ENCODE measurements at places on chromosomes 12 and 14.

DNA sequence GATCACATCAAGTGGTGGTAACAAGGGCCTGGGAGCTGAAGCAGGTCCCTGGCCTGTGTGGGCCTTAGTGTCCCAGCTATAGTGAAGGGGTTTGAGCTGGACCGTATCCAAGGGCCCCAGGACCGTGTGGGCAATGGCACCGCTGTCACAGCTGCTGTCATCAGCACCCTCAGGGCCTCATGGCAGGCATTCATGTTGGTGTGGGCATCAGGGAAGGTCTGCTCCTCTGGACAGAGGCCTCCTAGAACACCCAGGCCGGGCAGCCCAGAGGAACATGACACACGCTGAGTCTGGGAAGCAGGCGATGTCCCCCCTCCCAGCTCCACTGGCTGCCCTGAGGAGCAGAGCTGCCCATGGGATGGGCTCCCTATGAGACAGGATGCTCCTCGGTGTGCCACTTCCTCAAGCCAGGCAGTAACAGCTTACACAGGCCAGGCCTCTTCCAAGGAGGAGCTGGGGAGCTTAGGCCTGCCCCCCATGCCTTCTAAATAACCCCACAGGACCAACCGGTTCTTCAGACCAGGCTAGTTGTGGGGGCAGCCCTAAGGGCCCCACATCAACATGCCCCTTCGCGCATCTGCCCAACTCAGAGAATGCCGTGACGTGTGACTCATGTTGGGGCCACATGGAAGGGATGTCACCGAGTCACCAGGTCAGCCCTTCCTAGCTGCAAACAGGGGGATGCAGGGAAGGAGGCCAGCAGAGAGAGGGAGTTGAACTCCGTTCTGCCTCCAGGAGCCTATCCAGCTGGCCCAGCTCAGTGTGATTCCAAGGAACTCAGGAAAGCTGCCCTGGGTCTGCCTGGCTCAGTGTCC, 80.4 kb downstream of the PITPNM2 start:
- no peak for DNase-seq

GRCh38 chr12:48413388-48413787, 59.0 kb upstream of the ANP32D start:
- DNase-seq, result no peak

- no peak for DNase-seq
These were observed 192.7 kb downstream of the BTG1 start for GRCh38 chr12:91952916-91953315.

DNA sequence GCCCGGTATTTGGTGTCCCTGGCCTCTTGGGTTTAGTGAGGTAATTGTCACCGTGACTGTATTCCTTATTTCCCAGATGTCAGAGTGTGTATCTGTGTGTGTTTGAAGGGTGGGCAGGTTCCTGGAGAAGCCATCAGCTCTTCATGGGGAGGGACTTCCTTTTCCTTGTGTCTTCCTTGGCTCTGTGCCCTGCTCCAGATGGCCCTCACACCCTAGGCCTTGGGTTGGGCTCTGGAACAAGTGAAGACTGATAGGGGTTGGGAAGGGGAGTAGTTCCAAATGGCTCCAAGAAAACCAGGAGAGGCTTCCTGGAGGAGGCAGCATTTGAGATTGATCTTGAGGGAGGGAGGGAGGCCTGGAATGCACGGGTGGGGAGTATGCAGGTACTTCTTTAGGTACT, 43.8 kb upstream of the PRIMA1 start:
- DNase-seq, result no peak

DNA sequence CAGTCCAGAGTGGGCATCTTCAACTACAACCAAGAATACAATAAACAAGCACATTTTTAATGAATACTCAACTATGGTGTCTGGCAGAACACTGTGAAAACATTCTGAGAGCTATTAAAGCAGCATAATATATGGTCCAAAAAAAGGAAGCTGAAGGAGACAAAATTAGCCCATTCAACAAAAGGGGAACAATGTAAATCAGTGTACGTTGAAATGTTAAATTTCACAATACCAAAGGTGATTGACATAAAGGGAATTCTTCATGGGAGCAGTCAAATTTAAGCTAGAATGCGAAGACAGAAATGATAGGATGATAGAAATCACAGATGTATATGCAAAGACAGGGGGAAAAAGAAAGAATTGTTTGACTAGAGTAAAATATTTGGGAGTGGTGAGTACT, 41.3 kb upstream of the SYCP3 start:
- DNase-seq, result no peak

GRCh38 chr14:77113644-77114043, 15.6 kb downstream of the CIPC start:
- no peak for DNase-seq

DNA sequence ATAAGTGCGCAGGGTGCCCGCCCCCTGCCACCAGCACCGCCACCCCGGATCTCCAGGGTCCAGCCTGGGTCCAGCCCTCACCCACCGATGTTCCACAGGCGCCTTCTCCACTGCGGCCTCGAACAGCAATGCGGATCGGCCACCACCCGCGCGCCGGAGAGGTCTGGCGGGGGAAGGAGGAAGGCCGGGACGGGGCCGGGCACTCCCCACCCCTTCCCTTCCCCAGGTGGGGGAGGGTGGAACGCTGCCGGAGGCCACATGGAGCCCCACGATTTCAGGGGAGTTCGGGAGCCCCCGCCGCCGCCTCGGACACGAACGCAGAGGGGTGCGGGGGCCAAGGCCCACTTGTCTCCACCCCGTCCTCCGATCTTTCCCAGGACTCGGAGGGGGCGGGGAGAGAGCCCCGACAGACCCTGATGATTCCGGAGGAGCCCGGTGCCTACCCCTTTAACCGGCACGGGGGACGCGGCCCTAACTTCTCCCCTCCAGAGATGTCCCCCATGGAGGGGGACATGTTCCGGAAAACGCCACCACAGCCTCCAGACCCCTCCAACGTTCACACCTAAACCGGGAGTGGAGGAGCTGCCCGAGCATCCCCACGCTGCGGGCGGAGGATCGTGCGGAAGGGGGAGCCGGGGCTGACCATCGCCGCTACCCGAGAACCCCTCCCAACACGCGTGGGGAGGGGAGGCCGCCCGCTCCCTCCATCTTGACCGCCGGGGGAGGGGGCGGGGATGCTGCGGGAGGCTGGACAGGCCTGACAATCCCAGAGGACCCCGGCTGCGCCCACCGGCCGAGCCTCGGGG, 1.1 kb downstream of the ATXN2 start:
- no peak for DNase-seq

DNA sequence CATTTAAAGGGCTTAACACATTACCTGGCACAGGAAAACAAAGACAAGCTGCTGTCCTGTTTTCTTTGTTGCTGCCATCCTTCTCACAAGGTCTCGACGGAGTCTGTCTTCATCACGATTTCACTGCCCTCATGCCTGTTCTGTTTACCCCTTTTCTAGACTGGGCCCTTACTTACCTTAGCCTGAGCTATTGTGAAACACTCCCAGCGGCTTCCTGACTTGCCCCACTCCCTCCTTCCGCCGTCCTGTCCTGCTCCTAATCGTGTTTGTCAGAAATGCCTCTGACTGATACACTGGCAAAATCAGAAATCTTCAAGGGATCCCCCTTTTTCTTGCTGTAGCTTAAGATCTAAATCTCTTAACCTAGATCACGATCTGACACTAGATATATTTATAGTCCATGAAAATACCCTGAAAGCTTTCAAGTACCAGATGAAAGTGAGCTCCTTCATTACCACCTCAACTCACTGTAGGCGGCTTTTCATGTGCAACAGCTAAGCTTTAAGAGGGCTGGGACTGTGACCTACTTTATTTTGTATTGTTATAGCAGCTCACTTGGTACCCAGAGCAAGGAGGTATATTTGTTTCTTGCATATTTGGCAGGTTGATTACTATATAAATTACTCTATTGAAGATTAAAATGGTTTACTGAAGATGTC, 32.1 kb downstream of the TECPR2 start:
- no peak for DNase-seq

DNA sequence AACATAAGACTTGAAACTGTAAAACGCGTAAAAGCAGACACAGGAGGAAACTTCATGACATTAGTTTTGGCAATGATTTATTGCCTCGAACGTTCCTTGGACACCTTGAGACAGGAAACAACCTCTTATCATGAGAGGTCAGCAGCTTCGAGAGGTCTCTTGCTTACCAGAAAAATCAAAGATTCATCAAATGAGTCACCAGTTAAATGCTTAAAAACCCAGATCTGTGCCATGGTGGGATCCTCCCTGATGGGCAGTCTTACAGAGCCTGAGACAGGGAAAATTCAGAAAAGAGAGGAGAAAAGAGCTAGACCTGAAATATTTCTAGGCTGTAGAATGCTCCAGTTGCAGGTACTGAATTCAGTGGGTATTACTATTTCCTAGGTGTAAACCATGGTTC, 1093.9 kb downstream of the AACS start:
- DNase-seq, result no peak

GRCh38 chr14:101291390-101291789, 269.9 kb upstream of the DIO3 start:
- DNase-seq, result no peak

DNA sequence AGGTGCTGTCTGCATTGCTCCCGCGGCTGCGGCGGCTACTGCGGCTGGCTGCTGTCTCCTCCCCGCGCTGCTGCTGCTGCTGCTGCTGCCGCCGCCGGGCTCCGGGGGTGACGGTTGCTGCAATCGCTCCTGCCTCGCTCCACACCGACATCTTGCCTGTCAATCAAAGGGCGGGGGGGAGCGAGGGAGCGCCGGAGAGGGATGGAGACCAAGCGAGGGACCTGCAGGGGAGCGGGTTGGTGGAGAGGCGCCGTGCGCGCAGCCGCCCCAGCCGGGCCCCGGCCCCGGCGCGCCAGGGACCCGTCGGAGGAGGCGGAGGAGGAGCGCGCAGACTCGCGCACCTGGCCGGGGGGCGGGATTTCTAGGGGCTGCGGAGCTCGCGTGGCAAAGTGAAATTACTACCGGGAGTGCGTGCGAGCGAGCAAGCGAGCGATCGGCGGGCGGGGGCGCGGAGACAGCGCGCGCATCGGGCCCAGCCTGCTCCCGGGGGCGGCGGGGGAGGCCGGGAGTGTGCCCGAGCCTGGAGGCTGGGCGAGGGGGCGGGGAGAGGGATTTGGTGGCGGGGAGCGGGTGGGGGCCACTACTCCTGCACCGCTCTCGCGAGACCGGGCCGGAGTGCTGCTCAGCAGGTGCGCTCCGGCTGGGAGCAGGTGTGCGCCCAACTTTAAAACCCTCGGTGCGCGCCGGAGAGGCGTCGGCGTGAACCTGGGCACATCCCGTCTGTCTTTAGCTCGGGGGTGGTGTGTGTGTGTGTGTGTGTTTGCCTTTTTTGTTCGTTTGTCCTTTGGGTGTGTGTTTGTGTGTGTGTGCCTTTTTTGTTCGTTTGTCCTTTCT, at the start of gene KSR2:
TSS of gene KSR2 (minus strand) at position 165 of the 834 bp plus-strand sequence. CDS start 735 bp downstream, outside the sequence.
- DNase-seq, result peak; percentile 10

- DNase-seq, result no peak
These were observed 307.2 kb downstream of the ATP23 start for GRCh38 chr12:58248599-58248998.

DNA sequence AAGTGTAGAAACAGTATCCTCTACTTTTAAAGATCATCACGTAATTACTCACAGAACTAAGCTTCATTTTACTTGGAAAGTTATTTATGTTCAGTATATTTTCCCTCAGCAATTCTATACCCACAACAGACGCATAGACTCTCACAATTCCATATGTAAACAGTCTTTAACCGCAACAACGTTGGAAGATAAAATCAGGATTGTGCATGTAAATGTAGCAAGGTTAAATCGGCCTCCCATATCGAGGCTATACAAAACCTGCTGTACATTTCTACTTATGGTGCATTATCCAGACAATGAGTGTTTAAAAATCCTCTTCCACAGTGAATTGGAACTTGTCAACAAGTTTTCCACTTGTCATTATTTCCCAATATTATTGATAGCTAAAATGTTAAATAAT, 581.1 kb downstream of the SLC16A7 start:
- no peak for DNase-seq

DNA sequence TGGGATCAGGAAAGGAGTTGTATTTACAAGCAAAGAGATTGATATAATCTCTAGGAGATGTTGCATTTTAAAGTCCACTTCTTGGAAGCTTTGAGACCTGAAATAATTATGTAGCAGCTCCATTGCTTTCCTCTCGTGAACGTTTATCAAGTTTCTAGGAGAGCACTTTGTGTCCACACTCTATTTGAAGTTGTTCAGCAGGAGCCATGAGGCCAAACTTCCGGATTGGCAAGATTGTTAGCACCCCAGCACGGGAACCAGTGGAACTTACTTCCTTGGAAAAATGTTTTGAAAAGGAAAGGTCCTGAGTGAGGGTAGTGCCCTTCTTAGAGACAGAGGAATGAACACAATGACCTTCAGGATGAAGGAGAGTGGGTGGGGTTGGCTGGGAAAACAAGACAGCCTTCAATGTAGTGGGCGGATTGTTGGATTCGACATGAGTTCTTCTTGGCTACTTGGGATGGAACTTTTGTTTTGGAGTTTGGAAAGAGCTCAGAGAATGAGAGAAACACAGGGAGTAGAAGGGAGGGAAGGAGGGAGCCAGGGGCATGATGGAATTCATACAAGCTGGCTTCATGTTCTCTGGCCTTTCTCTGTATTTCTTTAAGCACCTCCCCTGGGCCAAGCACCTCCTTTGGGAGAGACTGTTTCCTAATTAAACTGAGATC, 23.8 kb upstream of the CISTR start:
- no peak for DNase-seq

DNA sequence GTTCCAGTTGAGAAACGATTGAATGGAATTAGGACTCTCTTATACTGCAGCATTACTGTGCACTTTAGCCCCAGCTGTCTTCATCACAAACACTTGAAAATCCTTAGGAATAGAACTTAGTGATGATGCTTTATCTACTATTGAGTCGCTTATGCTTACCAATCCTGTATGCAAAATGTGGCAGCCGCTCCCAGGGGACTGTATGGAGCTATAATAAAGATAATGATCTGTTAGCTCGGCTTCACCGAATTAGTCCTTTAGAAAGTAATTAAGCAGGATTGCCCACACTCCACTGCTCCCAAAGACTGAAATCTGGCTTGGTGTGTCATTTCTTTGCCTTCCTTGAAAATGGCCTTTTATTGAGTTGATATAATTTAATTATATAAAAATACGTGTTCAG, 10.6 kb downstream of the EML1 start:
- DNase-seq, result no peak

DNA sequence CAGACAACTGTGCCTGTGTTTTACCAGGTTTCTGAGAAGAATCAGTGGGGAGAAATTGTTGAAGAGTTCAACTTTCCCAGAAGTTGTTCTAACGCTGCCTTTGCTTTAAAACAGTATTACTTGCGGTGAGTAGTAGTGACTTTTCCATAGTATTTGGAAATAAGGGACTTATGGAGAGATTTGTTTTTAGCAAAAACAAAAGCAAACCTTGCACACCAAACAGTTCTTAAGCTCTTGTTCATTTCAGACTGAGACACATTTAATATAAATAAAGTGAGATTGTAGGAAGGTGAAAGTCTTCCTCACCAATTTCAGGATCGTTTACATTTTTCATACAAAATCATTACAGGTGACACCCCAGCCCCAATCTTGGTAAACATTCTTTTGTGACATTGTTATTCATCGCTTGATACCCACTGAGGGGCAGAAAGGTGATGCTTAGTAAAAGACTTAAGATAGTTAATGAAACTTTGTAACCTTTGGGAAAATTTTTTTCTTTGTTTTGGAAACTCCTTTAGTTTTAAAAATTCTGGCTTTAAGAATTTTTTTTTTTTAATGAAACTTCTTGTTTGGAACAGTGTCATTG, 1.8 kb downstream of the ARID2 start:
- DNase-seq, result no peak

GRCh38 chr14:90867501-90867900, 51.3 kb upstream of the TTC7B start:
- no peak for DNase-seq

GRCh38 chr14:94423453-94424056, 29.0 kb downstream of the SERPINA11 start:
- DNase-seq, result peak; percentile 30
